ENCODE measurements at places on chromosomes 3 and 15. TPM values are rescaled to one million over a fixed set of nuclear protein-coding genes. Genes with fewer than 3 reads are reported as not detected.

GRCh38 chr3:17936736-17937480, 194.5 kb upstream of the TBC1D5 start:
- no peak for DNase-seq

GRCh38 chr3:87260270-87260669, 16.1 kb downstream of the POU1F1 start:
- no peak for DNase-seq

GRCh38 chr3:38421679-38422336, 31.9 kb upstream of the ACVR2B start:
- no peak for DNase-seq

- no peak for DNase-seq
These were observed 18.2 kb upstream of the PSTPIP1 start for GRCh38 chr15:76976572-76977270.

DNA sequence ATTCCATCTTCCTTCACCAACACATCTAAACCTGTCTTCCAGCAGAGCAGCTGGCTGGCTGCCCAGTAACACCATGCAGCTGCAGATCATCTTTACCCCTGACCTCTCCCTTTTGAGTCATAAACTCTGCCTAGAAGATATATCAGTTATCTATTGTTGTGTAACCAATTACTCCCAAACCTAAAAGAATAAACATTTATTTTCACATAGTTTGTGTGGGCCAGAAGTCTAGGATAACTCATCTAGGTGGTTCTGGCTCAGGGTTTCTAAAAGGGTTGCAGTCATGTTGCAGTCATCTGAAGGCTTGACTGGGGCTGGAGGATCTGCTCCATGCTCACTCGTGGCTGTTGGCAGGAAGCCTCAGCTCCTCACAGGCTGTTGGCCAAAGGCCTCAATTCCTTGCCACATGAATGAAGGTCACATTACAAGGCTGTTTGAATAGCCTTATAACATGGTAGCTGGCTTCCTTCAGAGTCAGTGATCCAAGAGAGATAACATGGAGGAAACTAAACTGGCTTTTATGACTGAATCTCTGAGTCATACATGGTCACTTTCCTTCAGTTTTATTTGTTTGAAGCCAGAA, 92.8 kb downstream of the GOLIM4 start:
- no peak for DNase-seq

DNA sequence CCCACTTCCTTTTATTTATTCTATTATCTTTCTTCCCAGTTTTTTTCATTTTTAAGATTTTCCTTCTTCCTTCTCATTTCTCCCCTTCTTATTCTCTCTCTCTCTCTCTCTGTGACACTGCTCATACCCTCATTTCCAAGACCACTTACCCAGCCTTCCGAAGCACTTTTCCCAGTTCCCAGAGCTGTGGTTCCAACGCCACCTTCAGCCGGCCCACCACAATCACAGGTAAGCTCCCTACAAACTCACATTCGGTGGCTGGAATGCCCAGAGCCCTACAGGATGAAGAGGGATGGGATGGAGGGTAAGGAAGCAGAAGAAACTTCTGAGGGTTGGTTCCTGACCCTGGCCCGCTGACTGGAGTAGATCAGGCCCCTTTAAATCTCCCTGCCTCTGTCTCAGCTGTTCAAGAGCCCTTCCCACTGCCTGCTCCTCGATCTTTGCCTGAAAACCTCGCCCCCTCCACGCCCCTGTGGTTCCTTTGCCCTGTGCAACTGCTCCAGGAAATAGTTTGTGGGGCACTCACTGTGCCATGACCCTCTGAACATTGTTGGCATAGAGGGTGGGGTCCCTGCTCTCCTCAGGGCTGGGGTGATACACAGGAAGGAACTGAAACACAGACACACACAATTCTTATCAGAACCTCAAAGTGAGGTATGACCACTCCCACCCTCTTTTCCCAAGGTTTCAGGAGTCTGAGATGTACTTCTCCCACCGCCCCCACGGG, 4.8 kb downstream of the LPCAT4 start:
- DNase-seq, result no peak

- no peak for DNase-seq
These were observed 46.6 kb upstream of the TNIK start for GRCh38 chr3:171506743-171507319.

DNA sequence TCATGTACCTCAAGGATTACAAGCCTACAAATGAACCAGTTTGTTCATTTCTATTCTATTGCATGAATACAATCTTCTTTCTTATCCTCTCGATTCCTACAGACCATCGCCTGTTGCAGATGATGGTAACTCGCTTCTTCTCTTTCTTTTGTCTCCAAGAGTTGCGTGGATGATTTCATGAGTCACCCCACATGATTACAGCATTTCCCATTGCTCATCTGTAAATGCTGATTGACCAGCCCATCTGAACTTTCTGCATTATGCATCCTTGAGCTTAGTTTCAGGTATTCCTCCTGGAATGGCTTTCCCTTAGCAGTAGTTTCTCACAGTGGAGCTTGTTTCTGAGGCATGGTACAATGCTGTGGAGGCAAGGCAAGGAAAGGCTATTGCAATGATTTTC, 109.6 kb upstream of the TOPAZ1 start:
- DNase-seq, result no peak

GRCh38 chr3:147630921-147631415, 221.8 kb downstream of the ZIC1 start:
- no peak for DNase-seq

- no peak for DNase-seq
These were observed 180.1 kb upstream of the BCL6 start for GRCh38 chr3:187925326-187925725.

The SLC24A5 gene
- total RNA-seq, result not detected

The FAM174B gene
- total RNA-seq, result 17.1 TPM

The PLXND1 gene
- total RNA-seq, result 45.5 TPM

The MRAS gene
- 349 TPM for total RNA-seq

The CLDN18 gene
- not detected for total RNA-seq

All from left ventricle myocardium inferior (tissue), 1 donor.